ENCODE measurements at places on chromosomes 1 and 21.

DNA sequence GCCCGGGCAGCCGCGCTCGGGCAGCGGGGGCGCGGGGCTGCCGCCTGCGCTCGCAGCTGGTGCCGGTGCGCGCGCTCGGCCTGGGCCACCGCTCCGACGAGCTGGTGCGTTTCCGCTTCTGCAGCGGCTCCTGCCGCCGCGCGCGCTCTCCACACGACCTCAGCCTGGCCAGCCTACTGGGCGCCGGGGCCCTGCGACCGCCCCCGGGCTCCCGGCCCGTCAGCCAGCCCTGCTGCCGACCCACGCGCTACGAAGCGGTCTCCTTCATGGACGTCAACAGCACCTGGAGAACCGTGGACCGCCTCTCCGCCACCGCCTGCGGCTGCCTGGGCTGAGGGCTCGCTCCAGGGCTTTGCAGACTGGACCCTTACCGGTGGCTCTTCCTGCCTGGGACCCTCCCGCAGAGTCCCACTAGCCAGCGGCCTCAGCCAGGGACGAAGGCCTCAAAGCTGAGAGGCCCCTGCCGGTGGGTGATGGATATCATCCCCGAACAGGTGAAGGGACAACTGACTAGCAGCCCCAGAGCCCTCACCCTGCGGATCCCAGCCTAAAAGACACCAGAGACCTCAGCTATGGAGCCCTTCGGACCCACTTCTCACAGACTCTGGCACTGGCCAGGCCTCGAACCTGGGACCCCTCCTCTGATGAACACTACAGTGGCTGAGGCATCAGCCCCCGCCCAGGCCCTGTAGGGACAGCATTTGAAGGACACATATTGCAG is 3.0 kb downstream of the ARTN start:
- DNase-seq = no peak

- no peak for DNase-seq
Measured at GRCh38 chr1:197307551-197307950, 39.5 kb downstream of the CRB1 start.

GRCh38 chr21:39694750-39695149 is 50.2 kb upstream of the IGSF5 start:
- DNase-seq = no peak

- DNase-seq = no peak
Measured at GRCh38 chr21:45551316-45551715, 9.1 kb upstream of the SLC19A1 start.

DNA sequence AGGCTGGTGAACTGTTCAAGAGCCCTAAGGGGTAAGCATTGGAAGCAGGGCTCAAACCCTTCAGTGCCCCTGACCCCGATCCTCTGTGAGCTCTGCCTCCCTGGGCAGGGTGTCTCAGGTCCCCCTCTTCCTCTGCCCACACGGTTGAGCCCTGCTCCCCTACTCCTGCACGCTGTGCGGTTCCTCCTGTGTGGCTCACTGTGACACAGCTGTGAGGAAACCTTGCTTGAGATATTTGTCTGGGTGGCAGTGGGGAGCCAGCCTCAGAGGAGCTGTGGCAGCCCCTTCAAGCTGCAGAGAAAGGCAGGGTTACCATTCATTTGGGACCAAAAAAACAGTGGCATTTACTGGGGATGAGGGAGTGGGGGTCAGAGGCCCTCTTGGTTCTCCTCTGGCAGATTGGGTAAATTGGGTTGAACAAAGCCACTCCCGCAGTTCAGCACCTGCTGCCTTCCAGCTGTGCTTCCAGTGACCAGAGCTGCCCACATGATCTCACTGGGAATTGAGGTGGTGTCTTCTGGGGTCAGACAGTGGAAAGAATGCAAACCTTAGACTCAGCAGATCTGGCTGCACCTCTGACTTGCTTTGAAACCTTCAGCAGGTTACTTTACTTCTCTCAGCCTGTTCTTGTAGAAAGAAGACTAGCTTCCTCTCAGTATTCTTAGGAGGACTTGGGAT is 60.6 kb upstream of the CD1D start:
- DNase-seq = no peak

- DNase-seq = no peak
Measured at GRCh38 chr1:229344139-229344538, 1.3 kb upstream of the CCSAP start.

DNA sequence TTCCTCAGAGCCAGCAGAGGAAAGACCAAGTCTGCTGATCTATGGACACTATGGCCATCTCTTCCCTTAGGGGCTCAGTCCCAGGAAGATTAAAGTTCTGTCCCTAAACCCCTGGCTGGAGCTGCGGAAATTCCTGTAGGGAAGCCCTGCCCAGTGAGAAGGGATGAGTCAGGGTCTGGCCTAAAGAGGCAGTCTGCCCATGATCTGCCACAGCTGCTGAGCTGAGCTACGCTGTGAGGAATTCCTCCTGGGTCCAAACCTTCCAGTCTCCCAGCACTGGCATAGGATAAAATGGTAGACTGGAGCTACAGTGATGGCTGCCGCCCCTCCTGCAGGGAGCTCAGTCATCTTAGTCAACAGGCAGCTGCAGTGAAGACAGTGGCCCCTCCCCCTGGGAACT is 213.7 kb downstream of the BRINP2 start:
- DNase-seq = no peak

DNA sequence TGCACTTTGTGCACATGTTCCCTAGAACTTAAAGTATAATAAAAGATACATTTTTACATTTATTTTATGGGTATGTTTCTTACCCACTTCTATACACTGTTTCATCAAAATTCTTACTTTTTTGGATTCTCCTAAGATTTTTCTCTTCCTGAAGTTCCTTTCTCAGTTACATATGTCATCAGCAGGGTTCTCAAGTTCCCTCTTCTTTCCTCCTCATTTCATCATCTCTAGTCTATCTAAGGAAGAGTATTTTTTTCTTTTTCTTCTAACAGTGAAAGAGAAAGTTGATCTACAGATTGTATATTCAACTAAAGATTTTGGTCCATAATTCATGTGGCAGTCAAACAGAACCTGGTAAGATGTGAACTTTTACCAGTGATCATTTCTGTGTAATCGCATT is 41.2 kb upstream of the CYYR1 start:
- DNase-seq = no peak

GRCh38 chr1:201096041-201096461 is 16.2 kb downstream of the CACNA1S start:
- DNase-seq = no peak

DNA sequence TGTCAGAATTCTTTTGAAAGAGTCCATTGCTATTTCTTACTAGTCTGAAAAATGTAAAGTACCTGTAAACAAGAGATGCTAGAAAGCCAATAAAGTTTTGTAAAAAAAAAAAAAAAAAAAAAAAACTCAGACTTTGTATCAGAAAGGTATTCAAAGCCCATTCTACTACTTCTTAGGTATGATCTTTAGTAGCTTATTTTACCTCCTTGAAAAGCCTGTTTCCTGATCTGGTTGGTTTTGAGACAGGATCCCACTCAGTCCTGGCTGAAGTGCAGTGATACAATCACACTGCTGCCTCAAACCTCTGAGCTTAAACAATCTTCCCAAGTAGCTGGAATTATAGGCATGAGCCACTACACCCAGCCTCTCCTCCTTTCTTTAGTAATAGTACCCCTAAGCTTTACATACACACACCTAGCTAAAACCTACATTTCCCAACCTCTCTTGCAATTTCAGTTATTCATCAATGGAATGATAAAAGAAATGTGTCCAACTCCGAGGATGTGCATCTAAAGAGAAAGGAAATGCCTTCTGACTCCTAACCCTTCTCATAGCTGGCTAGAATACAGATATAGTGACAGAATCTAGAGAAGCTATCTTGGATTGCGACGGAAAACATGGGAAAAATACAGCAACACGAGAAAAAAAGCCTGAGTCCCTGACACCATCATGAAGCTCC is 30.6 kb downstream of the EPS15 start:
- DNase-seq = no peak

GRCh38 chr1:190175320-190175719 is 302.3 kb downstream of the BRINP3 start:
- DNase-seq = no peak

- DNase-seq = no peak
Measured at GRCh38 chr1:30877205-30877912, 31.2 kb downstream of the SDC3 start.

DNA sequence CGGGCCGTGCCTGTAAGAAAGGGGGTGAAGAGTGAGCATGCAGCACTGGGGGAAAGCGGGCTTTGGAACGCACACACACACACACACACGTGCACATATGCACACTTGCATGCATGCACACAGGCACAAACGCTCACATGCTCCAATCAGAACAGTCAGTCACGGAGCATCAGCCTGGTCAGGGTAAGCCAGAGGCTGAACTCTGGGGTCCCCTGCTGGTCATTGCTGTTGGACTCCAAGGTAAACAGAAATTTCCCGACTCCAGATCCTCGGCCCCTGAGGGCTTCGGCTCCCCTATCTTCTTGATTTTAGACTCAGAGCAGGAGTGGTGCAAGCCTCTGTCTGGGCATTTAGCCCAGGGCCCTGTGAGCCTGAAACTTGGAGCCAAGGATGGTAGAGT is 54.2 kb downstream of the SYT2 start:
- no peak for DNase-seq

DNA sequence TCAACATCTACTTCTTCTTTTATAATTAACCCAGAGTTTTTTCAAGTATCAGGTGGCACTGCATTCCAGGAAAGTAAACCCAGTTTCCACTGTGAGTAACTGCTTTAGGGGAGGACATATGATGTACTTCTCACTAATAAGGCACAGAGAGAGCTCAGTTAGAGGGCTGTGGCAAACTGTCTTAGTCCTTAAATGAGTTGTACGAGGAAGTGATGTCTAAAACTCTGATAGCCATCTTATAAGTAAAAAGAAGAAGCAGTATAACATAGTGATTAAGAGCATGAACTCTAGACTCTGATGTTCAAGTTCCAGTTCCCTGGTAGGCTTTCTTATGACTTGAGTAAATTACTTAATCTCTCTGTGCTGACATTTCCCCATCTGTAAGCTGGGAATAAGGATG is 58.7 kb upstream of the PTGS2 start:
- DNase-seq = no peak

GRCh38 chr1:29162025-29162424 is 19.7 kb downstream of the SRSF4 start:
- no peak for DNase-seq

GRCh38 chr1:201702936-201703335 is 126.0 kb upstream of the IPO9 start:
- no peak for DNase-seq

DNA sequence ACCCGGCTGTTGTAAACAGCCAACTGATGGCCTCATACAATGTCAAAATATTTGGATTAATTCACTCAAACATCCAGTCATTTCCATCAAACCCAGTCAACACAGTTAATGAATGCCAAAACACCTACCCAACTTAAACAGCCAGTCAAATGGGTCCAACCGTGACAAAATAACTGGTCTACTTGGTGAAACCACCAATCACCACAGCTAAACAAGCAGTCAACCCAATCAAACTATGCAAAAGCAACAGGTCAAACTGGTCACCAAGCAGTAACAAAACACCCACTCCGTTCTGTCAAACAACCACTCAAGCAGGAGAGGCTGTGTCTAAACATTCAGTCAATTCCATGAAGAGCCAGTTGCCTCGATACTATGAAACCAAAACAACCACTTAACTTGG is 119.2 kb downstream of the FOXD2 start:
- DNase-seq = no peak

GRCh38 chr1:243525085-243525487 is 269.2 kb downstream of the SDCCAG8 start:
- no peak for DNase-seq

- DNase-seq = no peak
Measured at GRCh38 chr1:31761883-31762282, 2.3 kb downstream of the ADGRB2 start.

DNA sequence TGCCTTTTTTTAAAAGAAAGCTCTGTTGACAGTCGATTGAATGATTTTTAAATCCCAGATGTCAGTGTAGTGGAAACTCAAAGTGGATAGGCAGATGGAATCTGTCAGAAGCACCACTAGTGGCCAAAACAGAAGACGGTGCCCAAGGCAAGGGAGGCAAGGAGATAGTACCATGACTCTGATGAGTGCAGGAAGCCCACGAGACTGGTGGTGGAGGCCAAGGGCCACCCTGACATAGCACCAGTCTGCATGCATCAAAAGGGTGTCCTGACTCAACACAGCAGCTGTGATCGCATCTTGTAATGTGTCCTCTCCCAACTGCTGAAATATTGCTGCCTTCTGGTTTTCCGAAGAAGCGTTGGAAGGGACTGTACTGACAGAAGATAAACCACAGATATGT is 124.1 kb upstream of the PAPPA2 start:
- no peak for DNase-seq

GRCh38 chr1:26237230-26237966 is 3.4 kb downstream of the CEP85 start:
- DNase-seq = no peak

- DNase-seq = no peak
Measured at GRCh38 chr1:19315378-19316198, 3.5 kb downstream of the SLC66A1 start.

- DNase-seq = no peak
Measured at GRCh38 chr1:235102993-235103411, 25.6 kb downstream of the TOMM20 start.

- DNase-seq = no peak
Measured at GRCh38 chr21:14290576-14290975, 74.6 kb downstream of the RBM11 start.

DNA sequence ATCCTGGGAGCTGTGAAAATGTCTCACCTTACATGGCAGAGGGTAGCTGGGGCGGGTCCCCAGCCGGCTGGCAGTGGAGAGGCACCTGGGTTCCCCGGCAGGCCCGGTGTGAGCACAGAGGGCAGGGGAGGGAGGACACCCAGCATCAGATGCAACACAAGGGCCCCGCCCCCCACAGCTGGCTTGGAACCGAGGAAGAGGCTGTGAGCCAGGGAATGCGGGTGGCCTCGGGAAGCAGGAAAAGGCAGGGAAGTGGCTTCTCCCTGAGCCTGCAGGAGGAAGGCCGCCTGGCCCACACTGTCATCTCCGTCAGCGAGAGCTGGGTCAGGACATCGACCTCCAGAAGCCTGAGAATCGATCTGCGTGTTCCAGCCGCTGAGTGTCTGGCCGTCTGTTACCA is 87.3 kb downstream of the SIK1 start:
- no peak for DNase-seq
